ENCODE measurements at places on chromosomes 1 and 21.

GRCh38 chr1:91711504-91712247 is 174.3 kb downstream of the TGFBR3 start:
- DNase-seq: no peak

DNA sequence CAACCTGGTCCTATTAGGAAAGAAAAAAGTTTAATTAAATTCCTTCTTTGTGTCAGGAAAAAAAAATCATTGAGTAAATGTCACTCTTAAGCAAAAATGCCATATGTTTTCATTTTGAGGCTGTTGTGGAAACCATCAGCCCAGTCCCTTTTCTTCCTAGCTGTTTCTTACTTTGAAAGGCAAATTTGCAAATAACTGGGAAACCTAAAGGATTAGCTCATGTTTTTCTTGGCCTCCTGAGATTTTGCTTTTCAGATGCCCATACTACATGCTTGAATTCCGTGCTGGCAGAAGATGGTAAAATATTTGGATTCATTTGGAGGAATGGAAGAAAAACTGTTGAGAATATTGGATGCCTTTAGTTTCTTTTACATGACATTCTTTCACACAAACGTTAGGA is 182.1 kb upstream of the ADAMTS5 start:
- DNase-seq: peak; percentile 32

DNA sequence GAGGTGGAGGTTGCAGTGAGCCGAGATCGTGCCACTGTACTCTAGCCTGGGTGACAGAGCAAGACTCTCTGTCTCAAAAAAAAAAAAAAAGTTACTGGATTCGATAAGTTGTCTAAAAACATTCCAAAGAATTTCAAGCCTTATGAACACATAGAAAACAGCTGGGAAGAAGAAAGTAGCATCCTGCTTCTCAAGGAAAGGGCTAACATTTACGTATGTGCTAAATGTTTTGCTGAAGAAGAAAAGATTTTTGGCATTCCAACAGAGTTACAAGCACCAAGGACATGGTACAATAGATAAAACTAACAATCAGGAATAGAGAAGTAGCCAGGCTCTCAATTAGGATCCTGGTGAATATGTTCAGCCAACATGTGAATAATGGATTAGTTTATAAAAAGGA is 69.8 kb downstream of the HFM1 start:
- DNase-seq: no peak

- no peak for DNase-seq
These were observed 215.2 kb downstream of the SLC45A1 start for GRCh38 chr1:8533124-8533523.

DNA sequence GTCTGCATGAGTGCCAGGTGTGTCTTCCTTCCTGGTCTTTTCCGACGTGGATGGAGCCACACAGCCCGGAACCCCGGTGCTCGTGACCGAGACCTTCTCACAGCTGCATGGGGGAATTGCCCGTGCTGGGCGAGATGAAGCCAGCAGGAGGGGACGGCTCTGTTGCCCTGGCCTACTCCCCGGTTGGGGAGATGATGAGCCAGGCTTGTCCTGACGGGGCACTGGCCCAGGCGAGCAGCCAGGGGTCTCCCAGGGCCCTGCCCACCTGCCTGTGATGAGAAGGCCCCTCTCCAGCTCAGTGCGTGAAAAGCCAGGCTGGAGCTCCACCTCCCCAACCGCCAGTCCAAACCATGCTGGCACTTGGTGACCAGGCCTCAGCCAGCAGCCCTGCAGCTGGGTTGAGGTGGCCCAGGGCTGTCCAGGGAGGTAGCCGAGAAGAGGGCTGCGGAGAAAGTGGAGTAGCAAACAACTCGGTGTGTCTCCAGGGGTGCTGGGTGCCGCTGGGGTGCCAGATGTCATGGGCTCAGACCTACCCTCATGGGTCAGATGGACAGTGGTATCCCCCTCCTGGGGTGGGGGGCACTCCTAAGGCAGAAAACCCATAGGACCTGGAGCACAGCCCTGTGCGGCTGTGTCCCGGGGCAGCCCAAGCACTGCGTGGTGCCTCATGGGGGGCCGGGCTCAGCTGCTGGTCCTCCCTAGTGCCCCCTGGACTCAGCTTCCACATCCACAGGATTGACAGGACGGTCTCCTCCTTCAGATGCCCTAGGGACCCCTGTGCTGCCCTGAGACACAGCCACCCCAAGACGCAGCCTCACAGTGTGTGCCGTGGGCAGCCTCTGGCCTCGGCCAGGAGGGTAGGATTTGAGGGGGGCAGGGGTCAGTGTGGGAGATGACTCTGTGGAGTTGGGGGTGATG is 26.1 kb downstream of the PRDM16 start:
- no peak for DNase-seq

- peak; percentile 79 for DNase-seq
These were observed 65.4 kb downstream of the PLEKHA6 start for GRCh38 chr1:204294357-204294756.

DNA sequence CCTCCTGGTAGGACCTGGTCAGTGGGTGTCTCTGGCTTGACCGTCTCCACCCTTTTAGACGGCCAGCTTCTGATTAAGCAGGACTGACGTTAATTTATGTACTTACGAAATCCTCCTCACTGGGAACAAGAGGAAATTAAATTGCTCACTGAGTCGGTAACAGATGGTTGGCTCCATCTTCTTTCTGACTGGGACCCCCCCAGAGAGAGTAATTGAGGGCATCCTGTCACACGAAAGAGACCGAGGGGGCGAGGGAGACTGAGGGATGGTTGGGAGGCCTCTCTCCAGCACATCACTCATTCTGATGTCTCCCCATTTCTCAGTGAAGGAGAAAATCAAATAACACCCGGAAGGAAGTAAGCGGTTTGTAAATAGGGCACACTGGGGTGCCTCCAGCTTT is 104.8 kb downstream of the OMA1 start:
- no peak for DNase-seq
